MG63 (cell line): ENCODE measurements at places on chromosomes 11 and 22. TPM values are rescaled to one million over a fixed set of nuclear protein-coding genes. Genes with fewer than 3 reads are reported as not detected.

GRCh38 chr11:108218455-108218854, 4.0 kb downstream of the NPAT start:
- no peak for DNase-seq

DNA sequence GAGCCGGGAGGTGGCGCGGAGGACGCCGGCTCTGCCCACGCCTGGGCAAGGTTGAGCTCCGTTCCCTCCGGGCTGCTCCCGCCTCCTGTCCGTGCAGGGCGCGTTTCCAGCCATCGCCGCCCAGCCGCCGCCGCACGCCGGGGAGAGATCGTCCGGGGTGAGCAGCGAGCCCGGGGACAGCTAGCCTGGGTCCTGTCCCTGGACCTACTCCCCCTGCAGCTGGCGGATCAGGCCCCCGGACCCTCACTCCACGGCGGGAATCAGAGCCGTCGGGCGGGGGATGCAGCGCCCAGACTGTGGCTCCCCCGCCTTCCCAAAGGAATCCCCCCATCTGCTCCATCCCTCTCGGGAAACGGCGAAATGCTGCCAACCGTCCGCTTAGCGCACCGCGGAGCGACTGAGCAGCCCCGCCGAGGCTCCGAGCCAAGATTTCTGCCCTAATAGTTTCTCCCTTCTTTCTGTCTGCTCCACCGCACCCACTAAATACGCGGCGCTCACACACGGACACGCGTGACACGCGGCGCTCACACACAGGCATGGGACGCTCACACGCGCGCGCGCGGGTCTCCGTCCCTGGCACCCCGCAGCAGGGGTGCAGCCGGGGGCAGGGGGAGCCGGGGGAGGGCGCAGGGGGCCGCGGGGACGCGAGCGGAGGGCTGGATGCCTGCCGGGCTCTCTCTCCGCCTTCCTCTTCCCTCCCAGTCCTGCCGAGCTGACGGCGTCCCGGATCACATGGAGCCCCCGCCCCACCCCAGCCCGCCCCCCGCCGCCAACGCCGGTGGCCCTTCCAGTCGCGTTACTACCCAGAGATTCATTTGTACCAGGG, at the start of gene KCNJ5:
KCNJ5 (plus strand) TSS at position 814 of the 826 bp plus-strand sequence. CDS start 19,918 bp downstream, outside the sequence.
- DNase-seq = peak; percentile 34

- peak; percentile 80 for DNase-seq
Measured at GRCh38 chr22:39316440-39317083, 2.9 kb downstream of the RPL3 start.

Gene MIEF1
- total RNA-seq = 32.3 and 32.7 TPM in 2 replicates

Gene CSNK2A3
- total RNA-seq = 5.0 and 6.3 TPM in 2 replicates

Gene KRTAP5-8
- not detected in 2 replicates for total RNA-seq

- no peak for DNase-seq
Measured at GRCh38 chr11:81960443-81960842, 773.2 kb downstream of the FAM181B start.

GRCh38 chr11:12567746-12568460, 106.3 kb upstream of the TEAD1 start:
- no peak for DNase-seq

DNA sequence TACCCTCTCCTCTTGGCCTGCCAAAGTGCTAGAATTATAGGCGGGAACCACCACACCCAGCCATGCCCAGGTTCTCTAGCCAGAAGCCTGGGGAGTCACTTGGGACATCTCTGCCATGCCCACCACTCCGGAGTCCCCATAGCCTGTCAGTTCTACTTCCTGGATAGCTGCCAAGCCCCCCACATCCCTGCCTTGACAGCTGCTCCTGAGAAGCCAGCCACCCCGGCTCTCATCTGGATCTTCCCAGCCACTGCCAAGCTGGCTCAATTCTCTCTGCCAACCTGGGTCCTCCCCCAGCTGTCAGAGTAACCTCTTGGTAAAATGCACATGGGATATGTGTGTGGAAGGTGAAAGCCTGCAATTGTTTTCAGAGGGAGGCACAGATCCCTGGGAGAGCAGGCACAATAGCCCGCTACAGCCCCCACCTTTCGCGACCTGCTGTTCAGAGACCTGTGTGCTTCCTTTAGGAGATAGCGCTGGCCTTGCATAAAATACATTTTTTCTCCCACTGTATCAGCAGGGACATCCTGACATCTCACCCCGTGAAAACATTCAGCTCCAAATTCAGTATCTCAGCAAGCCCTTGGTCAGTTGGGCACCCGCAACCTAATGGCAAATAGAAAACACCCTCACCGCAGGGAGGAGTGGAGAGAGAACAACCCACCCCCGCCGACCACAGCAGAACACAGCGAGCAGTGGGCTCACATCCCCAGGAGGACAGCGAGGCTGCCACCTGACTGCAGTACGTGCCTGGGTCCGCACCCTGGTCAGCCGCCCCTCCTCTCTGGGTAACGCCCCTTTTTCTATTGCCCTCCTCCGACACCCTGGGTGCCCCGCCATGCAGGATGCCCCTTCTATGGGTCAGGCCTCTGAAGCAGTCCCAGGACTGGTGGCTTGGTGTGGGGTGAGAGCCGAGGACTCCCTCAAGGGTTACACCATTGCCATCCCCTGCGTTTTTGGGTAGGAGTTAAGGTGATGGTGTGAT, 1342.2 kb downstream of the BRD1 start:
- DNase-seq = no peak

GRCh38 chr11:6652182-6652581, 3.4 kb downstream of the DCHS1 start:
- no peak for DNase-seq

DNA sequence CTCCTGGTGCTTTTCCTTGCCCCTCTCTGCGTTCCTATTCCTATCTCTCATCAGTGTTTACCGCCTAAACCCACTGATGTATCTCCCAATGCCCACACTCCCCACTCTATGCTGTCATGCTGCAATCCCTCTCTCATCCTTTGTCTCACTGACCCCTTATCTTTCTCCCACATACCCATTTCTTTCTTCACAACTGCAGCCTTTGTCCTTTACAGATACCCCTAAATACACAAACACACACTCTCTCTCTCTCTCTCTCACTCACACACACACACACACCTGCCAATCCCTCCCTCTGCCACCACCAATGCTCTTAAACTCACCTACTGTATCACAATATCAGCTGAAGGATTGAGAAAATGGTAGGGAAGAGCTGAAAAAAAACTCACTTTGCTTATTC, 5.3 kb upstream of the OR52B2 start:
- no peak for DNase-seq

DNA sequence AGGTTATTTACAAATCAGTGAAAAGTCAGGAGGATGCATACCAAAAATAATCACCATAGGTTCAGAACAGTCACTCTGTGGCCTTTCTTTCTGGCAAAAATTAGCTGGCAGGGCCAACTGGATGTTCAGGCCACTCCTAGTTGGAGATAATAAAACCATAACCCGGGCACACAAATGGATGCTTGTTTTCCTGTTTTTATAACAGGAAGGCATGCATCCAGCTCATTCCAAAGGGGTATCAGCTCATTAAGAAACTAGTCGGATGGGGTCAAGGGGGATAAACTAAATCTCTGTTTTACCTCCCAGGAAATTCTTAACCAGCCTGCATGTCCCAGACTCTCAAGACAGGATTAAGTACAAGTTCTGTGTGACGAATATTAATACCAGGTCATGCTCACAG, 81.0 kb downstream of the FBXO7 start:
- peak; percentile 54 for DNase-seq
